Endothelial cell of umbilical vein (primary cell): ENCODE measurements at places on chromosomes 1 and 21.

GRCh38 chr1:110114784-110115183 lies 2.5 kb downstream of the UBL4B start:
- DNase-seq: no peak

- no peak for DNase-seq
Measured at GRCh38 chr1:19547814-19548213, 62.5 kb upstream of the CAPZB start.

- no peak for DNase-seq
Measured at GRCh38 chr21:35035581-35035980, 13.5 kb downstream of the RUNX1 start.

GRCh38 chr21:38796424-38796823 lies 9.3 kb upstream of the ETS2 start:
- peak; percentile 21 for DNase-seq

- DNase-seq: no peak
Measured at GRCh38 chr1:918353-918752, 5.4 kb upstream of the SAMD11 start.

- no peak for DNase-seq
Measured at GRCh38 chr1:234206651-234207284, 166.5 kb upstream of the COA6 start.

DNA sequence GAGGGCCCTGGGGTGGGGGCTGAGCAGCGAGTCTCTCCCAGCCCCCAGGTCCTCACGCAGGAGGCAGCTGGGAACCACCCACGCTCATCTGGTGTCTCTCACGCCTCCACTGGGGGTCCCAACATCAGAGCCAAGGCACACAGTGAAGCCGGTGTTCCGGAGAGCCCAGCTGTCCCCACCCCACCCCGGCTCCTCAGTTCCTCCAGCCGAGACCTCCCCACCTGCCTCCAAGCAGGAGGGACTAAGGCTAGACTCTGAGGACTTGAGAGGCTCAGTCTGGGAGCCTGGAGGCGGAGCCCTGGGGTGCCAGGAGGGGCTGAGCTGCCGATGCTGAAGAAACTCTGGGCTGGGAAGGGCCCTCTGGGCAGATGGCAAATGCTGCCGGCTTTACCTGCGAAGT lies 1.6 kb upstream of the HPCA start:
- no peak for DNase-seq

GRCh38 chr1:110112143-110112542 lies at the start of gene UBL4B:
UBL4B (plus strand) TSS chr1:110112443; CDS start chr1:110112535, 92 bp downstream.
- DNase-seq: no peak

DNA sequence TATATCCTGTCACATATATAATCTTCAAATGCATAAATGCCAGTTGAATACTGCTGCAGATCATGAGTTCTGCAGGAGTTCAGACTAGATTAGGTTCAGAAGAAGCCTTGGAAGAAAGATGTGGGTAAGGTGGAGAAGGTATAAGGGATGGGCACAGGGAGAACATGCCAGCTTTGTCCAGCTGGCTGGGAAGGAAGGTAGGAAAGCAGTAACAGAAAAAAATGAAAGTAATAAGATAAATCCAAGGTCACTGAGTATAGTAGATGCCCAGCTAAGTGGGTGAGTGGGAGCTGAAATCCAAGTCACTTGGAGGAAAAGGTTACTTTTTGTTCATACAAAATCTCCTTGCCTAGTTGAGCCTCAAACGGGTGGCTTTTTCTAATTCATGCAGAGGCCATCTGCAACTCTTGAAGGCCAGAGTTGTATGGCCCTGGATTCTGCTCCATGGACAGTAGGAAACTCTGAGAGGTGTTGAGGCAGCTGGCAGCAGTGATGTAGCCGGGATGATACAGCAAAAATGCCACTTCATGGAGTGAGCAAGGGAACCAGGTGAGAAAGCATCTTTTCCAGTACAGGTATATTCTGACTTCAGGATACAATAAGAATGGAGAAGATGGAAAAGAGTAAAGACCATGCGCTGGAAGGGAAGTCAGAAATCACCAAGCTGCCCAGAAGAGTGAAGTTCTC lies 3.4 kb downstream of the RCSD1 start:
- no peak for DNase-seq
